Suprapubic skin (tissue), 4 donors: ENCODE measurements at places on chromosomes 12 and 14. TPM values are rescaled to one million over a fixed set of nuclear protein-coding genes. Genes with fewer than 3 reads are reported as not detected.

- H3K27ac ChIP-seq, result no peak overlapping the region
- DNase-seq, result no peak
- H3K4me3 ChIP-seq, result no peak overlapping the region
- H3K36me3 ChIP-seq, result no peaks in the 10 kb centered on the region
- H3K27me3 ChIP-seq, result no peaks in the 10 kb centered on the region
These were observed 271.4 kb downstream of the NAV3 start for GRCh38 chr12:78101946-78102635.

EP400 gene
- total RNA-seq, result 32.0 TPM

MYL6 gene
- 899 TPM for total RNA-seq

GPR137C gene
- total RNA-seq, result 0.17 TPM

DNA sequence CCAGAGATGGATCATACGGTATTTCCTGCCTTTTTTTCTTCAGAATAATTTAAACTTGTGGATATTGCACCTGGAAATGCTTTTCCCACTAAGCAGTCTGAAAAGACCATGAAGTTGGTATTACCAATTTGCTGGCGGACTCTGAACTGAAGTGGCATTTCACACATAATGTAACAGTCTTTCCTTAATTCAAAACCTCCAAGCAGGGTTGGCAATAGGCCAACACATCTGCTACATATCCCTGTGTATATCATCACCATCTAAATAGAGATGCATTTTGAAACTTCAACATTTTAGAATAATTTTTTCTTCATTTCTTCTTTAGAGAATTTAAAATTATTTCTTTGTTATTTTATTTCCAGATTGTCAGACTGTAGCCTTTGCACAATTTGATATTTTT, 100.5 kb downstream of the TSPAN8 start:
- no peaks in the 10 kb centered on the region for H3K36me3 ChIP-seq
- H3K27ac ChIP-seq, result no peak overlapping the region
- no peak for DNase-seq
- H3K4me3 ChIP-seq, result no peak overlapping the region
- H3K27me3 ChIP-seq, result no peaks in the 10 kb centered on the region

TMEM120B gene
- total RNA-seq, result 8.8 TPM

DNA sequence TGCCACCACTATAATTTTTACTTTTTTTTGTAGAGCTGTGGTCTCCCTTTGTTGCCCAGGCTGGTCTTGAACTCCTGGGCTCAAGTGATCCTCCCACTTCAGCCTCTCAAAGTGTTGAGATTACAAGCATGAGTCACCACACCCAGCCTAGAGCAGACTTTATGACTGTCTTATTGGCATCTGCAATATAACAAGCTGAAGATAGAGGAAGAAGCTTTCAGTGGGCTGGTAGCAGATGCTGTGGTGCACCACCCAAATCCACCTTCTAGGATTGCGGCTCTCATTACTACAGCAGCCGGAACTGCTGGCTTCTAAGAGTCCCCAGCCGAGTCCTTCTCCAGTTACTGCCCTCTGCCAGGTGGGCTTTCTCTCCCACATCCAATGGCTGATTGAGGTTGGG, 7.6 kb upstream of the STK38L start:
- no peak for DNase-seq
- no peak overlapping the region for H3K27ac ChIP-seq
- H3K27me3 ChIP-seq, result no peaks in the 10 kb centered on the region
- H3K4me3 ChIP-seq, result no peak overlapping the region
- no peaks in the 10 kb centered on the region for H3K36me3 ChIP-seq

AKAP3 gene
- 1.6 TPM for total RNA-seq

- H3K36me3 ChIP-seq, result no peaks in the 10 kb centered on the region
- H3K27me3 ChIP-seq, result no peaks in the 10 kb centered on the region
- no peak for DNase-seq
These were observed 261.2 kb downstream of the EGLN3 start for GRCh38 chr14:33689680-33690079.

DNA sequence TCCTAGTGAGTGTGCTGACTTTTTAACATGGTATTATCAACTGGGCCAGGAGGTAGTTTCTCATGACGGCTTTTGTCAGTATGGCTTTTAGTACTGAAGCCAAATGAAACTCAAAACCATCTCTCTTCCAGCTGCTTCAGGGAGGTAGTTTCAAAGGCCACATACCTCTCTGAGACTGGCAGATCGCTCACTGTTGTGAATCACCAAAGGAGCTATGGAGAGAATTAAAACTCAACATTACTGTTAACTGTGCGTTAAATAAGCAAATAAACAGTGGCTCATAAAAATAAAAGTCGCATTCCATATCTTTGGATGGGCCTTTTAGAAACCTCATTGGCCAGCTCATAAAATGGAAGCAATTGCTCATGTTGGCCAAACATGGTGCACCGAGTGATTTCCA, 141.1 kb downstream of the HMGA2 start:
- H3K4me3 ChIP-seq, result no peak overlapping the region
- no peaks in the 10 kb centered on the region for H3K36me3 ChIP-seq
- DNase-seq, result no peak
- no peaks in the 10 kb centered on the region for H3K4me1 ChIP-seq

- no peaks in the 10 kb centered on the region for H3K36me3 ChIP-seq
- DNase-seq, result peak; percentile 64
- no peak overlapping the region for H3K4me3 ChIP-seq
- H3K27ac ChIP-seq, result no peak overlapping the region
These were observed 268.6 kb downstream of the BTG1 start for GRCh38 chr12:91877022-91877421.

DNA sequence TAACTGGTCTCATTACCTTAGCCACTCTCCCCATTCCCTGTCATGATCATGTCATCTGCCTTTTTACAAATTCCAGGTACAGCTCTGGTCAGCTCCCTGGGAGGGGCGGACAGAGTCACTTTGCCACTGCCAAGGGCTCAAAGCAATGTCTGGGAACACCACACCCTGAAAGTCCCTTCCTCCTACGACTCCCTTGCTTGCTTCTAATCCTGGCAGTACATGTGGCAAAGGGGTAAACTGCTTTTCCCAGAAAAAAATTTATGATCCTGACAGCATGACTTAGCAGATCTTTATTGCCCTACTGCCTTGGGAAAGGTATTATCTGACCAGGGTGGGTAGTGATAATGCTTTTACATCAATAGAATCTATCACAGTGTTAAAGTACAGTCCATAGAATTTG, 376.0 kb upstream of the PDE3A start:
- no peaks in the 10 kb centered on the region for H3K27me3 ChIP-seq
- no peaks in the 10 kb centered on the region for H3K36me3 ChIP-seq
- no peak for DNase-seq

GRCh38 chr14:86665975-86666374, 1136.0 kb downstream of the FLRT2 start:
- no peak overlapping the region for H3K27ac ChIP-seq
- H3K36me3 ChIP-seq, result no peaks in the 10 kb centered on the region
- H3K4me3 ChIP-seq, result no peak overlapping the region

DNA sequence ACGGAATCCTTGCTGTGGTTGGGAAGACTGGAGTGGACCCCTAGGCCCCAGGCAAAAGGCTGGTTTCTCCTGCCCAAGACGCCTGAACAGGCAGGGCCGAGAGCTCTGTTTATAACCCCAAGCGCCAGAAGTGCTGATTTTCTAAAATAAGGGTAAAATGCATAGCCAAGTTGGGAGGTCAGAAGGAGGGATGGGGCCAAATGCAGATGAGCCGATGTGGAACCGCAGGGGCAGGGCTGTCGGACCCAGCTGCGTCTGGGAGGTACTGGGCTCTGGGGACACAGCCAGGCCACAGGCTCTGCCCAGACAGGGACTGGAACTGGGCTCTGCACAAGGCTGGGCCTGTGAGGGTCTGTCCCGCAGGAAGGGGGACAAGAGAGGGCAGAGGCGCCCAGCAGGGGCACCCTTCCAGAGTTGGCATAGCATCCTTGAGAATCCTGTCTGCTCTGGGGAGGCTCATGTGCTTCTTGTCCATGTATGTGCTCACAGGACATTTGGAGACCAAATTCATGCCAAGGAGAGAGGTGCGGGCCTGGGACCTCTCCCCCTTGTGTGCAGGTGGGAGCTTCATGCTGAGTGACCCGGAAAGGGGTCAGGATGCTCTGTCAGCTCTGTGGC, 49.1 kb downstream of the JAG2 start:
- H3K4me3 ChIP-seq, result no peak overlapping the region
- H3K4me1 ChIP-seq, result peaks cover 29% of the 10 kb centered on the region
- DNase-seq, result peak; percentile 48
- H3K36me3 ChIP-seq, result no peaks in the 10 kb centered on the region
- peaks cover 6% of the 10 kb centered on the region for H3K27me3 ChIP-seq

DNA sequence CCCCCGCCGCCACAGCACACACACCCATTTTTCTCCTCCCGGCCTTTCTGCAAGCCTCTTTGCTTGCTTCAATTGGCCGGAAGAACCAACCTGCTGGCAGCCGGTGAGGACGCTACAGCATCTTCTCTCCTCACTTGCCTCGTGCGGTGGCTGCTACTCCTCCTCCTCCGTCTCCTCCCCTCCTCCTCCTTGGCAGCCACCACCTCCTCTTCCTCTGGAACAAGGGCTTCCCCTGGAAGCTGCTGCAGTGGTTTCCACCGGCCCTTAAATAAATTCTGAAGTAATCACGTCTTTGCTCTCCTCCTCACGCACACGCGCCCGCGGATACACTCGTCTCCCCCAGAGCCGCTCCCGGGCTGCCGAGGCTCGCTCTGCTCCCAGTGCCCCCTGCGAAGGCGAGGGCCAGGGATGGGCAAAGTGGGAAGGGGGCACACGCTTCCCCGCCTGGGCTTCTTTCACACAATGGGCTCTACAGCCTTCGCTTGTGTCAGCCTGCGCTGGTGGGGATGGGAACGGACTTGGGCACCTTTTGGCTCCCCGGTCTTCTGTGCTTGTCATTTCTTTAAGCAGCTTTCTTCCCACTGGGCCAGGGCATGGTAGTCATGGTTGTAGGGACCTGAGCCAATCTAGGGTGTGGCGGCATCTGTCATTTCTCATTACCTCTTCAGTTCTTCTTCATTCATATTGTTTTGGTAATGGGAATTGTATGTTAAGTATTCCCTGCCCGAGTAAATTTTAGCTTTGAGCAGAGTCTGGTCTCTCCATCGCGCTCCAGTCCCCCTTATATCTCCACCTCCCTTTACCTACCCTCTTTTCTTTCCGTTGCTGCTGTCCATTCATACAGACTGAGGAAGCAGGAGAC, at the start of gene PPFIA2:
Gene PPFIA2 (minus strand): TSS at position 161 of the 862 bp plus-strand sequence.
- no peaks in the 10 kb centered on the region for H3K36me3 ChIP-seq
- peaks cover 19% of the 10 kb centered on the region for H3K4me1 ChIP-seq
- peak within 1 kb of the TSS; percentile 51 for H3K4me3 ChIP-seq
- peak; percentile 74 for DNase-seq
- no peak within 1 kb of the TSS for H3K27ac ChIP-seq

DNA sequence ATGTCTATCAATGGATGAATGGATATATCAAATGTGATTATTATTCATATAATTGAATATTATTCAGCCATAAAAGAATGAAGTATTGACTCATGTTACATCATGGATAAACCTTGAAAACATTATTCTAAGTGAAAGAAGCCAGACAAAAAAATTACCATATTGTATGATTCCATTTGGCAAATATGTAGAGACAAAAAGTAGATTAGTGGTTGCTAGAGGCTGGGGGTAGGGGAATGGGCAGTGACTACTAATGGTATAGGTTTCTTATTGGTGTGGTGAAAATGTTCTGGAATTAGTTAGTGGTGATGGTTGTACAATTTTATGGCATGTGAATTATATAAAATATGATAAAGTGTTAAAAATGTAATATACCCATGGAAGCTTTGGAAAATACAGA, 31.8 kb upstream of the GNS start:
- peaks cover 4% of the 10 kb centered on the region for H3K4me1 ChIP-seq
- no peak for DNase-seq
- H3K27ac ChIP-seq, result no peak overlapping the region
- H3K4me3 ChIP-seq, result no peak overlapping the region

UBE2N gene
- 71.3 TPM for total RNA-seq

MANSC1 gene
- total RNA-seq, result 34.6 TPM

NOS1 gene
- 15.4 TPM for total RNA-seq

DNA sequence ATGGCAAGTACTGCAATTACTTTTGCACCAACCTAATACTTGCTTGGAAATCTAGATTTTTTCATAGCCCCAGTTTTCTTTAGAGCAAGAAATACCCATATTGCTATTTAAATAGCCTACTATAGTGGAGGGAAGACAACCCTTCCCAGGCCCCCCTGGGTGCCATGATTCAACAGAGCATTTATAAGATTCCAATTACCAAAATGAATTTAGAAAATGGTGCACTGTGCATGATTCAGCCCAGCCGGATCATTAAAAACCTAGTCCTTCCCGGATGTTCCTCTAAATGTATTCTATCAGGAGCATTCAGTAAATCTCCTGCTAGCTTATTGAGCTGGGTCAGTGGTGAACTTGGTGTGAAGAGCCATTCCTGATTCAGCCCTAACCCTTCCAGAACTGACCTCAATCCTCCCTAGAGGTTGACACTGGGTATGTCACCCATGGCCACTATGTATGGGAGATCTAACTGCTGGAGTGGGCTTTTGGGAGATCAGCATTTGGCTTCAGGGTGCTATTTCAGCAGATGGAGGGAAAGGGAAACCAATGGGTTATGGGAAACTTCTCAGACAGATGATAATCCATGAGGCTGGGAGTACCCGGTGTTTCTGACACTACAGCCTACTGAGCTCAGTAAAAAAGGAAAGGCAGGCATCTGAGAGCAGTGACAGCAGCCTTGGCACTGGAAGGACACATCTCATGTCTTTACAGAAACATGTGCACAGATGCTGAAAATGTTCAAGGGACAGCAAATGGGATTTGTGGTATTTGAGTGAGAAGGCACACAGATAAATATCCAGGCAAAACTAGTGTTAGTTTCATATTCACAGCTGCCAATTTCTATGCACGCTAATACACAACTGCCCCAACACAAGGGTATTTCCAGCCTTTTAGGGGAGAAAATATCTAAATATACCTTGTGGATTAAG, 258.9 kb downstream of the DPF3 start:
- no peaks in the 10 kb centered on the region for H3K4me1 ChIP-seq
- H3K4me3 ChIP-seq, result no peak overlapping the region
- H3K27me3 ChIP-seq, result no peaks in the 10 kb centered on the region
- no peak for DNase-seq
- no peaks in the 10 kb centered on the region for H3K36me3 ChIP-seq

GRCh38 chr12:121293603-121294002, 2.9 kb downstream of the CAMKK2 start:
- no peak overlapping the region for H3K27ac ChIP-seq
- H3K27me3 ChIP-seq, result no peaks in the 10 kb centered on the region
- no peak overlapping the region for H3K4me3 ChIP-seq
- H3K36me3 ChIP-seq, result no peaks in the 10 kb centered on the region
- peak; percentile 15 for DNase-seq

PCNX4 gene
- 29.6 TPM for total RNA-seq
